ENCODE measurements at places on chromosomes 6 and 20.

DNA sequence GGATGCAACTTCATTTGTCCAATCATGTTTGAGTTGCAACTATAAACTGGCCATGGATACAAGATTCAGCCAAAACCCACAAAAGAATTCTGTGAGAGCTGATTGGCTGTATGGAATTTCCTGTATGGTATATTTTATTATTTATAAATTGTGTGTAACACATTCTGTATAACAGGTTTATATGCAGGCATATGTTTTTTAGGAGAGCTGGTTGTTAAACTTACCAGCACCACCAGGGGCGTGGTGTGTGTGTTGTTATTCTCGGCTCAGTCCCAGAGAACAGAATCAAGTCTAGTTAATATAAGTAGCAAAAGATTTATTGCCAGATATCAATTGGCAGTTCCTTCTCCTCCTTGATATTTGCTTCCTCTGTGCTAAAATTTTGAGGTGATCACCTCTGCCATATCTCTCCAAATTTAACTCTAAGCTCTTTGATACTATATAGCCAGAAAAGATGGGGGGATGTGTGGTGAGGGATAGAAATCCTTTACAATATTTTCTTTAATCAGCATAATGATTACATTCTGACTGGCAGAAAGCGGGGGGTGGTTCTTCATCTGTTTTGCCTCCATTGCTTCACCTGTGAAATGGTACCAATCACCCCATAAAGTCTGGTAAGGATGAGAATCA lies 22.9 kb downstream of the CNBD2 start:
- DNase-seq = peak; percentile 23

GRCh38 chr6:167303675-167304625 lies 12.8 kb downstream of the UNC93A start:
- no peak for DNase-seq

DNA sequence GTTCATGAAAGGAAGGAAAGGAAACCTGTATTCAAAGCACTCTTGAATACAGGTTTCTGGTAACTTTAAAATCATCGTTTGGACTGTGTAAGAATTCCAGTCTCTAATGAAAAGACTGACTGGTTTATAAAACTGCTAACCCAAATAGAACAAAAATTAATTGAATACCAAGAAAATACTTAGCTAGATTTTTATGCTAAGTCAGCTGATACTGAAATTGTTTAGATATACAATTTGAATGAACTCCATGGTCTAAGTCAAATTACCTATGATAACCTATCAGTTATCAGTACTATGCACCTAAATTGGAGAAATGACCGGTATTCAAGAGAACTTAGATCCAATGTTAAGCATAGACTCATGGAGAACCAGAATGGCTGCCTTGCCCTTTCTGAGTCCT lies 338.3 kb downstream of the RNF144B start:
- DNase-seq = no peak

- DNase-seq = no peak
These were observed 1.3 kb upstream of the RBBP8NL start for GRCh38 chr20:62428396-62429295.

GRCh38 chr20:11734431-11734830 lies 183.3 kb upstream of the BTBD3 start:
- DNase-seq = no peak

DNA sequence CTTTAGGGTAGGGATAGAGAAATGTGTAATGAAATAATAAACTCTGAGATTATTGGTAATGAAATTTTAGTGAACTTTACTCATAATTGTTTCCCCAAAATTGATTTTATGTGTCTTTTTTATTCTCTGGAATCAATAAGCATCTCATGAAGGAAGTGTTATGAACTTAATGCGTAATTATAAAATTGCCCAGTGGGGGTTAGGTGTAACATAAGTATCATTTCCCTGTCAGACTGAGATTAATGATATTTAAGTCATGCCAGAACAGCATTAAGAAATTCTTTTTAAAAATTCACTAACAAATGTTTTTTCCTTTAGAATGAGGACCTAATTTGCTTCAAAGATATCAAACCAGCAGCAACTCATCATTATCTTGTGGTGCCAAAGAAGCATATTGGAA lies 10.0 kb downstream of the HINT3 start:
- no peak for DNase-seq

DNA sequence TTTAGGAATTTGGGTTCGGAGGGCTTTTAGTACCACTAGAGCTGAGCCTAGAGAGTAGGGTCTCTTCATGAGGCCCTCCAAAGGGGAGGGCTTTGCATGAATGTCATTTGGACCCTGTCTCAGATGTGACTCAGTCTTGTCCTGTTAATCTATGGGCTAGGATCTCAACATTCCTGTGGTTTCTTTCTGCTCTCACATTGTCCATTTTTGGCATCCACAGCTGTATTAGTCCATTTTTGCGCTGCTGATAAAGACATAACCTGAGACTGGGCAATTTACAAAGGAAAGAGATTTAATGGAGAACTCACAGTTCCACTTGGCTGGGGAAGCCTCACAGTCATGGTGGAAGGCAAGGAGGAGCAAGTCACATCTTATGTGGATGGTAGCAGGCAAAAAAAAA lies 61.0 kb downstream of the CRYBG1 start:
- no peak for DNase-seq

- no peak for DNase-seq
These were observed 118.9 kb downstream of the RIN2 start for GRCh38 chr20:19876828-19877460.

DNA sequence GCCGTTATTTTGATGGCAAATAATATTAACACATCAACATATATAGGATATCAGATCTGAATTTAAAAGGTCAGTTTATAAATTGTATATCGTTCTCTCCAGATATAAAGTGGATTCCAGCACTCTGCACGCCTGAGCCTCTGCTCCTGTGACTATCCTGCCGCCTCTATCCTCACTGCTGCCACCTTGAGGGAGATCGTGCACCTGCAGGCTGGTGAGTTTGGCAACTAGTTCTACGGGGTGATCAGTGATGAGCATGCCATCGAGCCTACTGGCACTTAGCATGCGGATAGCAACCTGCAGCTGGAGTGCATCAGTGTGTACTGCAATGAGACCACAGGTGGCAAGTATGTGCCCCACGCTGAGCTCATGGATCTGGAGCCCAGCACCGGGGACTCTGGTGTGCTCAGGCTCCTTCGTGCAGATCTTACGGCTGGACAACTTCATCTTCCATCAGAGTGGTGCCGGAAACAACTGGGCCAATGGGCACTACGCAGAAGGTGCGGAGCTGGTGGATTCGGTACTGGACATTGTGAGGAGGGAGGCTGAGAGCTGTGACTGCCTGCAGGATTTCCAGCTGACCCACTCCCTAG lies 84.9 kb downstream of the FBXO5 start:
- DNase-seq = peak; percentile 70

DNA sequence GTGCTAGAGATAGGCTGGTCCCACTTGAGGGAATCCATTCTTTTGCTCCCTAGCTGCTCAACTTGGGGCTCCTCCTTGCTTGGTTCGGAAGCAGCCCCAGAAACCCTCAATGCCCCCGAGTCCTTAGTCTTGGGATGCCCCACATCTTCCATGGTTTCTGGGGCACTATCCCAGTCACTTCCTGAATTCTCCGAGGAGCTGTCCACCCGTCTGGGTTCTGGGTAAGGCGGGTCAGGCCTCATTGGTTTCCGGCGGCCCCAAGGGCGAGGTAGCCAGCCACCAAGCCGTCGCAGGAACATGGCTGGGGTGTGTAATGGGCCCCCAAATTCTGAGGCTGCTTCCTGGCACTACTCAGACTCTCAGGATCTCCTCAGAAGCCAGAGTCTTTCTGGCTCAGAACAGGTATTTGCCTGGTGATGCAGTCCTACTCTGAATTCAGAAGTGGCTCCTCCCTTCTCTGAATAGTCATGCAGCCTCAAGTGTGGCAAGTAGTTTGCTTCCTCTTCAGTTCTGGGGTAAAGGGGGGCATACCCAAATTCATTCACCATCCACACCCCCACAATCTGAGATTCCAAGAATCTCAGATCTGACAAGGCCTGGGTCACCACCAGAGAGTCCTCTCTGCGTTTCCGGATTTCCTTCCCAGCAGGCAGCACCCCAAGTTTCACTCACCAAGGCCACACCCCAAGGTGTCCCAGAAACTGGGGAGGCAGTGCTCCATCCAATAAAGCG lies 763 bp downstream of the C6orf47 start:
- peak; percentile 42 for DNase-seq

DNA sequence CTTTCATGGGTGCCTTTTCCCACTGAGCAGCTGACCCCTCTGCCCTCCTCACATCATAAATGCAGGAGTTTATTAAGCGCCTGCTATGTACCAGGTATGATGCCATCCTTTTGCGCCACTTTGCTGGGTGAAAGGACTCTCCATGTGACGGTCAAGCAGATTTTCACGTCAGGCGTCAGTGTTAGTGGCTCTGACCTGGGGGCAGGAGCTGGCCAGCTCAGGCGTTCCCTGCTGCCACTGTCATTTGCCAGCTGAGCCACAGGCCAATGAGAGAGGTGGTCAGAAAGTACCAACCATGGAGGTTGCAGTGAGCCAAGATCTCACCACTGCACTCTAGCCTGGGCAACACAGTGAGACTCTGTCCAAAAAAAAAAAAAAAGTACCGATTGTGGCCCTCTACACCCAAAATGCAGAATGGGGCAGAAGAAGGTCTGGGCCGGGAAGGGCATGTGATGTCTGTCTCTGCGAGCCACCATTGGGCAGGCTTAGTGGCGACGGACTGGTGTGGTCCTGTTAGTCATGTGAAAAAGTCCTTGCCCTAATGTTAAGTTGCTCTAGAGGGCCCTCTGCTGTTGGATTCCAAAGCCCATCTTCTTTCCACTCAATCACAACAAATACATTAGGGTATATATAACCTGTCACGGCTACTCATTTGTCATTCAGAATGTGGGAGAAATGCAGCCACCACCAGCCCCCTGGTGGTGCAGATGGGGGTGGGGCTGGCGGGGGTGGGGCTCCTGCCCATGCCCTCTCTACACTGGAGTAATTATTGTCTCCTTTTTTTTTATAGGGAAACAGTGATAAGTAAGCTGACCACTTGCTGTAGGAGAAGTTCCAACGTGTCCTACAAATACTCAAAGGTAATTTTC lies 18.4 kb upstream of the SLC22A1 start:
- peak; percentile 22 for DNase-seq

- no peak for DNase-seq
These were observed 159.5 kb upstream of the PDE10A start for GRCh38 chr6:165822501-165822900.

DNA sequence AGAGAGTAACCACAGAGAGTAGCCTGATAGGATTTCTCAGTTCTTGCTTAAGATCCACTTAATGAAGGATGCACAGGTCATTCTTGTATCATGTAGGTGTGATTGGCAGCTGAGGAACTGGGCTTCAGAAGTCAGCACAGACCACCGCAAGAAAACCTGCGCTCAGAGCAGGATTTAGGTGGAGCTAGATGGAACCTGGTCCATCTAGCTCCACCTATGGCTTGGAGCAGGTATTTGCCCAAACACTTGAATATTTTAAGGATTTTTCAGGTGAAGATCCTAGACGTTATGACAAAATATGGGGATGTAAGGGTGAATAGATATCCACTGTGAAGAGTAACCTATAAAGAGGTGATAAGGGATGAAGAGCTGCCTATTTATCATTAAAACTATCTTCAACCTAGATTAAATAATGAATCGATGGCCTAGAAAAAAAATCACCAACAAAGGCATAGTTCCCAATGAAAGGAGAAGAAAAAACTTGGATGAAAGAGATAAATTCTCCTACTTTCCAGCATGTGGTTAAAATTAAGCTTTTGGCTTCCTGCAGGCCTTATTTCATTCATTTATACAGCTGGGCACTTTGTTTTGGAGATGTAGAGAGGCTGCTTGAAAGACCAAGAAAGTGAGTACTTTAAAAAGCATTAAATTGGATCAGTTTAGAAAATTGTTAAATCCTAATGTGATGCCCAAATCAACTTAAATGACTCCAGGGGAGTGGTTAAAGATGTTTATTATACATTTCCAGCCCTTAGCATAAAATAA lies 778.4 kb upstream of the GJE1 start:
- no peak for DNase-seq

DNA sequence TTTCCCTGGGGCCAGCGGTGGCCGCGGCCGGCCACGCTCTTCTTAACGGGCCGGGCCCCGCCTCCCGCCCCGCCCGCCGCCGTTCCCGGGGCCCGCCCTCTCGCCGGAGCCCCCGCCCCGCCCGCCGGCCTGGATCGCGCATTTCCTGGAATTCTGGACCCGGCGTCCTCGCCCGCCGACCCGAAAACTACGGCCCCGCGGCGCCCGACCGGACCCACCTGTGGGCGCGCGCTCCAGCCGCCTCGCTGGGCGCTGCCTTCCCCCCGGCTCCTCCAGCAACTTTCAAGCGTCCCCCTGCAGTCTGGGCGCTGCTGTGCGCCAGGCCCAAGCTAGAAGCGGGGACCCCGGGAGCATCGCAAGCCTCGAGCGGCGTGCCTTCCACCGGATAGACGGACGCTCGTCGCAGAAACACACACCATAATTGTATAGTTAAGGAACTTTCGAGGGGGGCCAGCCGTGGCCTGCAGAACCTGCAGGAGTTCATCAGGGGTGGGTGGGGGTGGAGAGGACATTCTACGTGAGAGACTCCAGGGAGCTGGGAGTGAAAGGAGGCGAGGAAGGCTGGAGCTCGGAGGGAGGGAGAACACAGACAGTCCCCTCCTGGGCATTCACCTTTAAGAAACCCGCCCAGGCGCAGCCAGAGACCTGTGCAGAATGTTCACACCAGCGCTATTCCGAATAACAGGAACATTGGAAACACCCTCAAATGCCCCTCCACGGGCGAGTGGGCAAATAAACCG lies at the start of gene ADA:
Gene ADA (minus strand): TSS at position 16 of the 740 bp plus-strand sequence. CDS start 92 bp downstream, outside the sequence.
- peak; percentile 81 for DNase-seq

- peak; percentile 49 for DNase-seq
These were observed 106.9 kb downstream of the IPCEF1 start for GRCh38 chr6:154249499-154250298.

DNA sequence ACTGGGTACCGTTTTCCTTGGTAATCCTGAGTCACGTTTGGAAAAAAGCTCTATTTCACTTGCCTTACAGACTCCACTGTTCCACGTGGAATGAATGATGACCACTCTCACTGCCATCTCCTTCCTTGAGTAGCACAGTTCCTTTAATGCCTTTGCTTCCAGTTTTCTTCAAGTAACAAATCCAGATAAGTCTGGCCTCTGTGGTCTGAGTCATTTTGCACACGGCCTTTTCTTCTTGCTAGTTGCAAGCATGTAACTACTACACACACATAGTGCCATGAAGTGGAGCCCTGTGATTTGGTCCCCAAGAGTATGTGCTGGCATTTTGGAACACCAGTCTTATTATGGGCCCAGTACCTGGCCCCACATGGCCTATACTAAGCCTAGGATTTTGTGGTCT lies 182.8 kb downstream of the SASH1 start:
- no peak for DNase-seq

GRCh38 chr6:19450651-19451050 lies 386.5 kb upstream of the ID4 start:
- no peak for DNase-seq

DNA sequence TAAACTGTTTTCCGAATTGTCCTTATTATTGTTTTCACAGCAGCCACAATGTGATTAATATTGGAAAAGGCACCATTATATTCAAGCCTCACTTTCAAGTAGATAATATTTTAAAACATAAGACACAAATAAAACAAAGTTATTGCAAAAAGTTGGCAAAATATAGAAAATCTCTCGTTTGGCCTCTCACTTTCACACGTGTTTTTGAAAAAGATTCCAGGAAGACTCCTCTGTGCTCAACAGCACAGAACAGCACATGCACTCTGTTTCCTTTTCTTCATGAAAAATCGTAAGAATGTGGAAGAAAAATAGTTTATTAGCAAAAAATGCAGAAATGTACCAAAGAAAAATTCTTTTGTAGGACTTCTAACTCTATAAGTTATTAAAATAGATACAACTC lies 46.7 kb downstream of the PRKN start:
- no peak for DNase-seq

GRCh38 chr20:1449370-1449769 lies 17.3 kb downstream of the NSFL1C start:
- DNase-seq = no peak

- no peak for DNase-seq
These were observed at the start of gene MYLK2 for GRCh38 chr20:31819083-31819784. Gene MYLK2, plus strand, starts transcription at chr20:31819356. Its CDS starts 225 bp downstream, at chr20:31819581.
